ENCODE measurements at places on chromosomes 7 and 10. TPM values are rescaled to one million over a fixed set of nuclear protein-coding genes. Genes with fewer than 3 reads are reported as not detected.

- H3K27me3 ChIP-seq = no peaks in the 10 kb centered on the region
- H3K27ac ChIP-seq = no peak overlapping the region
- no peaks in the 10 kb centered on the region for H3K36me3 ChIP-seq
- DNase-seq = no peak
- H3K4me3 ChIP-seq = no peak overlapping the region
- H3K4me1 ChIP-seq = no peaks in the 10 kb centered on the region
Measured at GRCh38 chr7:5193880-5194279, 3.8 kb downstream of the WIPI2 start.

GRCh38 chr10:12067336-12067735 lies 1.4 kb upstream of the DHTKD1 start:
- no peak overlapping the region for H3K27ac ChIP-seq
- no peaks in the 10 kb centered on the region for H3K27me3 ChIP-seq
- H3K4me1 ChIP-seq = peaks cover 3% of the 10 kb centered on the region
- no peaks in the 10 kb centered on the region for H3K36me3 ChIP-seq

PHKG1 gene
- polyA plus RNA-seq = 2.9 TPM

INSYN2A gene
- polyA plus RNA-seq = not detected

DNA sequence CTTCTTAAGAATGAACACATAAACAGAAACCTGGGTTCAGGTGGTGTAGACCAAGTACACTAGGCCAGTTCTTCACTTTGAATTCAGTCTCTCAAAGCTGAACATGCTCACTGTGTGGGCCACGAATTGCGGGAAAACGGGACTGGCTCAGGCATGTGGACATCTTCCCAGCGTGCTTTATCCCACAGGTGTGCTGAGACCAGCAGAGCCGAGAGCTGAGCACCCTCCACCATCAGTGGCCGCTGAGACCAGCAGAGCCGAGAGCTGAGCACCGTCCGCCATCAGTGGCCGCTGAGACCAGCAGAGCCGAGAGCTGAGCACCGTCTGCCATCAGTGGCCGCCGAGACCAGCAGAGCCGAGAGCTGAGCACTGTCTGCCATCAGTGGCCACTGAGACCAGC lies 265.4 kb downstream of the DNAJB6 start:
- H3K4me3 ChIP-seq = no peak overlapping the region
- H3K4me1 ChIP-seq = no peaks in the 10 kb centered on the region
- no peaks in the 10 kb centered on the region for H3K36me3 ChIP-seq
- H3K27ac ChIP-seq = no peak overlapping the region
- peak; percentile 17 for DNase-seq

NFKB2 gene
- polyA plus RNA-seq = 9.8 TPM

DNA sequence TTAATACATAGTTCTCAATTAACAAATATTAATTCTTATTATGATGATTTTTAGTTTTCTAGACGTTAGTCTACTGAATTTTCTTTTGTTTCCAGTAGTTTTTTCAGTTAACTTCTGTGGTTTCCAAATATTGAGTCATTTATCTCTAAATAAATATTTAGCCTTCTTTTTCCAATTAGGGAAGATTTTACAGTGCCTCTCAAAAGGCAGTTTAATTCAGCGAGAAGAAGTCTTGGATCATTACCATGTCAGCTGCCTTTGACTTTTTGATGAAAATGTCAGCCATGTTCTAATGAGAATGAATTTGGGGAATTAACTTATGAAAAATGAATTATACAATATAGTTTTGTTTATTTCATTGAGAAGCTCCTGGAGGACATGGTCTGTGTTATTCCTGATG lies 90.0 kb downstream of the CDK14 start:
- H3K27ac ChIP-seq = no peak overlapping the region
- no peaks in the 10 kb centered on the region for H3K36me3 ChIP-seq
- H3K4me3 ChIP-seq = no peak overlapping the region
- no peaks in the 10 kb centered on the region for H3K4me1 ChIP-seq
- no peaks in the 10 kb centered on the region for H3K27me3 ChIP-seq
- DNase-seq = no peak

TFEC gene
- 1.0 TPM for polyA plus RNA-seq

GRCh38 chr7:91852263-91852741 lies 28.2 kb downstream of the MTERF1 start:
- no peak overlapping the region for H3K4me3 ChIP-seq
- H3K27me3 ChIP-seq = no peaks in the 10 kb centered on the region
- H3K4me1 ChIP-seq = no peaks in the 10 kb centered on the region
- no peaks in the 10 kb centered on the region for H3K36me3 ChIP-seq
- H3K27ac ChIP-seq = no peak overlapping the region
- no peak for DNase-seq

- no peak overlapping the region for H3K27ac ChIP-seq
- no peaks in the 10 kb centered on the region for H3K27me3 ChIP-seq
- no peaks in the 10 kb centered on the region for H3K4me1 ChIP-seq
- no peak overlapping the region for H3K4me3 ChIP-seq
- no peaks in the 10 kb centered on the region for H3K36me3 ChIP-seq
- DNase-seq = no peak
Measured at GRCh38 chr7:21550821-21551531, 8.1 kb downstream of the DNAH11 start.

- DNase-seq = no peak
- H3K4me3 ChIP-seq = no peak overlapping the region
- H3K36me3 ChIP-seq = peaks cover 4% of the 10 kb centered on the region
- H3K27me3 ChIP-seq = no peaks in the 10 kb centered on the region
- H3K4me1 ChIP-seq = no peaks in the 10 kb centered on the region
Measured at GRCh38 chr10:94461503-94461902, 59.2 kb downstream of the TBC1D12 start.

DNA sequence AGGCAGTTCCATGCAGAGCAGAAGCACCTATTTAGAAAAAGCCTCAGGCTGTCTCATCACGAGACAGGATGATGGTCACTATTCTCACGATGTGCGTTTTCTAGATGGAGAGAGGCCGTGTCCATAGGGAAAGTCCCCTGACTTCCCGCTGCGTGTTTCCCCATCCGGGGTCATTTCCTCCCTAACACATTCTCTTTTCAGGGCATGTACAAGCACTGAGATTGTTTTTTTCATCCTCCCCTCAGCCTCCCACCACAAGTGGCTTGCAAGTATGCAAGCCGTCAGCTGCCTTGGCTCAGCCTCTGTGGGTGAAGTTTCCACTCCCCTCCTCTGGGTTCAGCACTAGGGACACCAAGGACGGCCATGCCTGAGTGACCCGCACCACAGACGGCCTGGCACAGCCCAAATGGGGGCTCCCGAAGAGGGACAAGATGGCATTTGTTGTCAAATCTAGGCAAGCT lies 2.7 kb upstream of the CALML5 start:
- DNase-seq = no peak
- H3K27ac ChIP-seq = no peak overlapping the region
- no peaks in the 10 kb centered on the region for H3K27me3 ChIP-seq
- no peaks in the 10 kb centered on the region for H3K4me1 ChIP-seq
- no peaks in the 10 kb centered on the region for H3K36me3 ChIP-seq

PILRA gene
- 5.8 TPM for polyA plus RNA-seq

GRCh38 chr10:69092959-69093850 lies 5.3 kb downstream of the SRGN start:
- no peaks in the 10 kb centered on the region for H3K27me3 ChIP-seq
- H3K36me3 ChIP-seq = no peaks in the 10 kb centered on the region
- no peak overlapping the region for H3K4me3 ChIP-seq
- DNase-seq = peak; percentile 77
- H3K4me1 ChIP-seq = peaks cover 6% of the 10 kb centered on the region

- DNase-seq = no peak
- H3K27me3 ChIP-seq = no peaks in the 10 kb centered on the region
- no peaks in the 10 kb centered on the region for H3K4me1 ChIP-seq
- H3K36me3 ChIP-seq = no peaks in the 10 kb centered on the region
- no peak overlapping the region for H3K27ac ChIP-seq
Measured at GRCh38 chr7:37656913-37657530, 26.5 kb upstream of the GPR141 start.

DNA sequence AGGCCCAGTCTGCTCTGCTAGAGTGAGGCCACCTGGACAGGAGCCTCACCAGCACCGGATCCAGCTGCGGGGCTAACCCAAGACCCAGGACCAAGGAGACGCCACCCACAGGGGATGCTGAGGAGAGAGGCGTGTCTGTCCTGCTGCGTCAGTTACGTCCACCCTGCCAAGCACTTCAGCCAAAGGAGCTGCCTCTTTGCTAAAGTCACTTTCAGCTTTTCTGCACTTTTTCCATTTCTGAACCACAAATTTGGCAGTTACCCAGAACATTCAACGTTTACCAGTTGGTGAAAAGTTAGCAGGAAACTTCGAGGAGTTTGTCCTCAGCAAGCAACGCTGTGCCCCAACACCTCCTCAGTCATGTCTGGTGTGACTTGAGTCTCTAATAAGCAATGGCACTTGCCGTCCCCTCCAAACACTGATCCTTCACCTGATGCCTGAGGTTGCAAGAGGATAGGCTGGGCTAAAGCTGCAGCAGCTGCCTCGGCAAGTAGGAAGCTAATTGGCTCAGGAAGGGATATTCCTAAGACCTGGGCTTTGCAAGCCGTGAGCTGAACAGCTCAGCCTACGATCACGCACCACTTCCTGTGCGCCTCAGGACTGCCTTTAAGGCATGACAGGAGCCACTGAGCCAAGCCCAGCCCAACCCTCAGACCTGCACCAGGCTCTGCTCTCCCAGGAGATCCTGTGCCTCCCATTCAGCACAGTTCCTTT lies 40.1 kb downstream of the KCNH2 start:
- H3K27me3 ChIP-seq = no peaks in the 10 kb centered on the region
- no peak overlapping the region for H3K27ac ChIP-seq
- no peaks in the 10 kb centered on the region for H3K4me1 ChIP-seq
- no peaks in the 10 kb centered on the region for H3K36me3 ChIP-seq
- no peak overlapping the region for H3K4me3 ChIP-seq

DNA sequence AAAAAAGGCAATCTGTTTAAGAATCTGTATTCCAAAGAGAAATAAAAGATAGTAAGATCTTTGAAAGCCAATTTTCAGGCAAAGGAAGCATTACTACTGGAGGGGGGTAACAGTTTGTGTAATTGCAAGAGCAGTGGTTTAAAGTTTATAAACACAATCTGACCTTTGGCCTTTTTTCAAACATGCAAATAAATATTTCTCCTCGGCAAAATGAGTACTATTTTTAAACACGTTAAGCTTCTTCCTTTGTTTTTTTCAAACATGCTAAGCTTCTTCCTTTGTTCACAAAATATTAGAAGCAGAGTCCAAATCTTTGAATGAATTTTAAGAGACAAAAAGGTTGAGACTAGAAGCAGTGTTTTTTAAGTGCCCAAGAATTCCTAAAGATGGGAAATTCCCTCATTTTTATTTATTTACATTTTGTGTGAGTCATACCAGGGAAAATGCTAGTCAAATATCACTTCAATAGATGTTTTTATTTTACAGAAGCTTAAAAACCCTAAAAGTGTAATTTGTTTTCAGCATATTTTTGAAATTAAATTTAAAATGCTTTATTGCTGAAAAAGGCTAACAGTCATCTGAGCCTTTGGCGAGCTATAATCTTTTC lies 229.3 kb downstream of the GPR37 start:
- no peaks in the 10 kb centered on the region for H3K27me3 ChIP-seq
- H3K4me1 ChIP-seq = no peaks in the 10 kb centered on the region
- no peak for DNase-seq
- H3K4me3 ChIP-seq = no peak overlapping the region
- H3K36me3 ChIP-seq = no peaks in the 10 kb centered on the region
- no peak overlapping the region for H3K27ac ChIP-seq

- H3K4me3 ChIP-seq = no peak overlapping the region
- H3K27me3 ChIP-seq = no peaks in the 10 kb centered on the region
- H3K36me3 ChIP-seq = no peaks in the 10 kb centered on the region
- H3K4me1 ChIP-seq = no peaks in the 10 kb centered on the region
- no peak overlapping the region for H3K27ac ChIP-seq
- DNase-seq = no peak
Measured at GRCh38 chr10:12597788-12598765, 248.7 kb downstream of the CAMK1D start.

NKX6-2 gene
- polyA plus RNA-seq = not detected

- no peaks in the 10 kb centered on the region for H3K36me3 ChIP-seq
- H3K27ac ChIP-seq = no peak overlapping the region
- no peaks in the 10 kb centered on the region for H3K27me3 ChIP-seq
- H3K4me3 ChIP-seq = no peak overlapping the region
Measured at GRCh38 chr7:83930262-83930661, 264.3 kb downstream of the SEMA3A start.

GRCh38 chr10:5411941-5412276 lies 448 bp upstream of the NET1 start:
- no peaks in the 10 kb centered on the region for H3K36me3 ChIP-seq
- no peaks in the 10 kb centered on the region for H3K4me1 ChIP-seq
- H3K27me3 ChIP-seq = no peaks in the 10 kb centered on the region
- peak overlapping the region; percentile 36 for H3K27ac ChIP-seq
- no peak for DNase-seq
- peak overlapping the region; percentile 21 for H3K4me3 ChIP-seq

BEND7 gene
- polyA plus RNA-seq = 5.3 TPM

DNA sequence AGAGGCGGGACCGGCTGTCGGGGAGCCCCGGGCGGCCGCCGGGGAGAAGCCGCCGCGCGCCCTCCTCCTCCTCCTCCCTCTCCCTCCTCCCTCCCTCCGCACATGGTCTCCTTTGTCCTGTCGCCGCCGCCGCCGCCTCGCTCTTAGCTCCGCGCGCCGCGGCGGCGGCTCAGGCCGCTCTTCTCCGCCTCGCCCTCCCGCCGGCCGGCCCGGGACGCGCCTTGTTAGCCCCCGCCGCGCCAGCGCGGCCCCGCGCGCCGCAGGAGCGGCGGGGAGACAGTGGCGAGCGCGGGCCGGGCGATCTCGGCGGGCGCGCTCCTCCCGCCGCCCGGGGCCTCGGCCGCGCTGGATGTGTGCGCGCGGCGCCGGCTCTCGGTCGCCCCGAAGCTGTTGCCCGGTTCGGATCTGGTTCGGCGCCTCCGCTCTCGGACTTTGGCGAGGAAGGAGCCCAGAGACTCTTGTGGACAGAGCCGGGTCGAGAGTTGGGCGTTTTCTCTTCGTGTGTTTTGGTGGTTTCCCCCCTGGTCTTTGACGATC lies 437.4 kb upstream of the GALNT17 start:
- H3K27me3 ChIP-seq = no peaks in the 10 kb centered on the region
- peak overlapping the region; percentile 98 for H3K4me3 ChIP-seq
- peak overlapping the region; percentile 65 for H3K27ac ChIP-seq
- no peak for DNase-seq

DNA sequence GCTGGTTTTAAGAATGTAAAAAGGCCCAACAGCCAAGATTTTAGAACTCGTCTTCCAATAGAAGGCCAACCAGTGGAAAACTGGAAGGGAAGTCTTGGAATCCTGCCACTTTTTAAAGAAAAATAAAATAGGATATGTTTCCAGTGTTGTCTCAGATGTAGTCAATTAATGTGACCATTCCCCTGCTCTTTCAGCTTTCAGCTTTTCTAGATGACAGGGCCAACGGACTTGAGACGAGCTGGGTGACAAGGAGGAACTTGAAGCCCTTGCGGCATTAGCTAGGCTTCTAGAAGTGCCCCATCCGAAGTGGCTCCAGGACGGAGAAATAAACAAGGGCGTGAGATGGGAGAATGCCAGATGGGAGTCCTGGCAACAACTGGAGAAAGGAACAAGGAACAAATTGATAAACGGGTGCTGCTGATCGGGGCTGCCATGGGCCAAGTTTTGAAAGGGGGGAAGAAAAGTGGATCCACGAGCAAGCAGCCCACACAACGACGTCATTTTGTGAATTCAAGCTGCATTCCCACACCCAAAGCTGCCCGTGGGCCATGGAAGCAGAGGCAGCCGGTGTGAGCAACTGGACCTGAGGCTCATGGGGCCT lies 42.3 kb downstream of the CTBP2 start:
- no peak overlapping the region for H3K4me3 ChIP-seq
- H3K4me1 ChIP-seq = peaks cover 7% of the 10 kb centered on the region
- no peaks in the 10 kb centered on the region for H3K27me3 ChIP-seq
- H3K36me3 ChIP-seq = no peaks in the 10 kb centered on the region
